ENCODE measurements at places on chromosomes 5 and 9.

DNA sequence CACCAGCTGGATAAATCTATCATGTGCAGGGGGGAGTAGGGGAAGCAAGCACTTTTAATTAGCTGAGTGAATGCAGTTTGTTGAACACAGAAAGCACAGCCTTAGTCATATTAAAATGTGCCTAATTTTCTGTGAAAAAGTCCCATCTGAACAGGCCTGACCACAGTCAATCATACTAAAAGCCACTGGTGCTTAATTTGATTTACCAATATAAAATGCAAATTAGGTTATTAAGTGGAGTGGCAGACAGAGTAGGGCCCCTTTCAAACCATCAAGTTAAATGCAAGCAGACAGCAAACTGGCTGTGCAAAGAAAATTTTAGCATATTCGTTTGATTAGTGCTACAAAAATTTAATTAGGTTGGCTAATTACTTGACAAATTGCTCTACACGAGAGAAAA lies 176.1 kb downstream of the ISL1 start:
- no peaks in the 10 kb centered on the region for H3K4me1 ChIP-seq
- no peak overlapping the region for H3K4me3 ChIP-seq
- no peak overlapping the region for H3K27ac ChIP-seq
- DNase-seq: no peak

DNA sequence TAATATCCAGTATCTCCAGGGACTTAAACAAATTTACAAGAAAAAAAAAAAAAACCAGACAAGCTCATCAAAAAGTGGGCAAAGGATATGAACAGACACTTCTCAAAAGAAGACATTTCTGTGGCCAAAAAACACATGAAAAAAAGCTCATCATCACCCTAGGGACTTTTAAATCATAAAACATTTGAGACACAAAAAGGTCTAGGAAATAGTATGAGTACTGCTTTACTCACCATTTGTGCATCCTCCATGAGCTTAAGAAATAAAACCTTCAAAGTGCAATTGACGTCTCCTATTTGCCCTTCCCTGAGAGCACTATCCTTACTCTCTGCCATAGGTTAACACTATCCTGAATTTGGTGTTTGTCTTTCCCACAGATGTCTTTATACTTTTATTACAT lies 193.7 kb upstream of the NREP start:
- H3K27me3 ChIP-seq: no peaks in the 10 kb centered on the region
- H3K27ac ChIP-seq: no peak overlapping the region
- no peaks in the 10 kb centered on the region for H3K36me3 ChIP-seq

DNA sequence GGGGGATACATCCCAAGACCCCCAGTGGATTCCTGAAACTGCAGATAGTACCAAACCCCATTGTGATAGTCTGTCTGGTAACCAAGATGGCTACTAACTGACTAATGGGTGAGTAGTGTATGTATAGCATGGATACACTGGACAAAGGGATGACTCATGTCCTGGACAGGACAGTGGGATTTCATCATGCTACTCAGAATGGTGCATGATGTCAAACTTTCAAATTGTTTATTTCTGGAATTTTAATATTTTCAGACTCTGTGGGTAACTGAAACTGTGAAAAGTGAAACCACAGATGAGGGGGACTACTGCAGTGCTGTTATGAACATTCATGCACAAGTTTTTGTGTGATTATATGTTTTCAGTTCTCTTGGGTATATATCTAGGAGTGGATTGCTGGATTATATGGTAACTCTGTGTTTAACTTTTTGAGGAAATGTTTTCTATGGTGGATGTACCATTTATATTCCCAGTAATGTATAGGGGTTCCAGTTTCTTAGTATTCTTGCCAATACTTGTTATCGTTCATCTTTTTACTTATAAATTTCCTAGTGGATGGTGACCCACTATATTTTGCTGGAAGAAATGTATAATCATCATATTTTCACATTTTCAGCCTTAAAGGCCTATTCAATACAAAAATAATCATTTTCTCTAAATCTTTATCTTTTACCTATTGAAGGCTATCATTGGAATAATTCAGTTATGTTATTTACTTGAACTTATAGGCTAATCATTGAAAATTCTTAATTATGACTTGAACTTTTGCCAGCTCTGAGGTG lies 140.9 kb downstream of the NR3C1 start:
- no peaks in the 10 kb centered on the region for H3K4me1 ChIP-seq
- no peak overlapping the region for H3K4me3 ChIP-seq
- no peaks in the 10 kb centered on the region for H3K27me3 ChIP-seq
- H3K27ac ChIP-seq: no peak overlapping the region
- H3K36me3 ChIP-seq: no peaks in the 10 kb centered on the region
- no peak for DNase-seq

DNA sequence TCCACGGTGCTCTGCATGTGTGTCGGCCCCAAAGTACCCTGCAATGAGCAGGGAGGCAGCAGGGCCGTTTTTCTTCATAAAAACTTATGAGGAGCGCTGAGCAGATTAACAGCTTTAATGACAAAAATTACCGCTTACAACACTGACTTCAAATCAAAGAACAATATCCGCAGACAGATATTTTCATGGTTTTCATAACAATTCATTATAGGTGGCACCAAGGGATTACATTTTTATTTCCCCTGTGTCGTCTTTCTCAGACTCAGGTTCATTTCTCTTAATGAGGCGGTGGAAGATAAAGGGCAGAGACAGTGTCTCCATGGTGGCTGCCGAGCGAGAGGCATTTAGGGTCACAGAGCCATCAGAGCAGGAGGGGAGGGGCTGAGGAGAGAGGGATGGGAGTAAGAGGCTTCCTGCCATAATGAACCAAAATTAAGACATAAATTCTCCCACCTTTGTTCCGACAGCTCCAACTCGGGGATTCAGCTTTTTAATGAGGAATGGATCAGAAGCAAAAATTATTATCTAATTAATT lies 240.7 kb upstream of the CLINT1 start:
- H3K36me3 ChIP-seq: no peaks in the 10 kb centered on the region
- H3K4me3 ChIP-seq: no peak overlapping the region
- DNase-seq: no peak
- no peak overlapping the region for H3K27ac ChIP-seq

Measured in upper lobe of left lung (tissue), 6 donors.